Stimulated activated CD4-positive, alpha-beta T cell treated with anti-CD3 and anti-CD28 coated beads, Interleukin-15, amount 100 ng/mL, for 48 hours (primary cell): ENCODE measurements at places on chromosomes 1 and 21.

DNA sequence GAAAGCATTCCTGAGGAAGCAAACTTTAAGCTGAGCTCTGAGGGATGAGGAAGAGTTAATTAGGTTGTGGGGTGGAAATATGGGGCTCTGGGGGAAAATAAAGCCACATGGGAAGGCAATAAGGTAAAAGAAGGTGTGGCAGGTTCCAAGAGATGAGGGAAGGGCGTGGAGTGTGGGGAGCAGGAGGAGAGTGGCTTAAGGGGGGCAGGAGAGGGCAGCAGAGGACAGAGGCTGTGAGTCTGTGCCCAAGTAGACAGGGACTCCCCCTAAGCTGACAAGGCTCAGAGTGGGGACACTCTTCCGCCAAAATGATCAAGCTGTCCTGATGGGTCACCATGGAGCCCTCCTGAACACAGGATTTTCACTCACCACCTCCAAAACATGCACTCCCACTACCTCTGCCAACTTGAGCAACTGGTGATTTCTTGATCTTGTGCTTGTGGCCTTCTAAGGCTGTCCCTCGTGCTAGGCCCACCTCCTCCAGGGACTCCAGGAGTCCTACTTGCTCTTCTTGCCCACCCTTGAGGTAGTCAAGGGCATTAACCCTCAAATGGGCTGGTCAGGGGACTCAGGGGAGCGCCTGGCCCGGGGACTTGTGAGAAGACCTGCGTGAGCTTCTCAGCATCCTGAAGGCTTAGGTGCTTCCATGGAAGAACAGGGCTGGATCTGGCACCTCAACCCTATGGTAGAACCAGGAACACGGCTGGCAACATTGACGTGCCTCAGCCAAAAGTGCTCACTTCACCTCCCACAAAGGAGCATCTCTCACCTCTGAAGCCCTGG is 23.4 kb downstream of the DMAP1 start:
- no peak for DNase-seq

- DNase-seq: no peak
Observed at GRCh38 chr1:43039228-43040055, 80.8 kb upstream of the SLC2A1 start.

- no peak for DNase-seq
Observed at GRCh38 chr1:201383647-201384405, 6.3 kb upstream of the TNNT2 start.

DNA sequence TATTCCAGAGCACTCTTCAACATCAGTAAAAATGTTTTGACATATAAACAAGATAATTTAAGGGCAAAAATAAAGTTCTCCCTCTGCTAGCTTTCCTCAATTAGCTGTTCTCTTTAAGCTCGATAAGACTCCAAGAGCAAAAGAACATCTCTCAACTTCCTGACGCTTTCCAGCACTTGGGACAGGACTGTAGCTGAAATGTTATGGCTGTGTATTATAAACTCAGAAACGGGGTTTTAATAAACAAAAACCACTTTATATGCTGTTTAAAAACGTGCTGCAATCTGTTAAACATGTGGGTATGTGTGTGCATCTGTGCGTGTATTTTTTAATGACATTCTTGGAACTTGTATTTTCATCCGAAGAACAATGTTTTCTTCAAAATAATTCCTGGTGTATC is 71.5 kb upstream of the RGS2 start:
- no peak for DNase-seq

- DNase-seq: no peak
Observed at GRCh38 chr21:25752416-25752815, 17.6 kb downstream of the GABPA start.

DNA sequence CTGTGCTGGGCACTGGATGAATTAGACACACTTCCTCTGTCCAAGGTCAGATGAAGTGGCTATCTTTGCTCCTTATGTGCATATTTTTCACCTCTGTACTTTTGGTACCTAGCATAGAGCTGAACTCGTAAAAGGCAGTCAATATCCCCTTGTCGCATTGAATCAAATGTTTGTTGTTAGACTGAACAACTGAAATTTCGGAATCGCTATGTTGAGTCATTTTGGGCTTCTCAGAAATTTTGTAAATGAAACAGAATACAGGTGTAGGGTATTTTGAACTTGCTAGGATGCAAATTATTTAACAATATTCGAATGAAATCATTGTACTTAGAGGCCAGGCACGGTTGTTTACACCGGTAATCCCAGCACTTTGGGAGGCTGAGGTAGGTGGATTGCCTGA is 48.0 kb downstream of the PDE4B start:
- DNase-seq: no peak

- no peak for DNase-seq
Observed at GRCh38 chr1:222165629-222166028, 382.3 kb downstream of the HHIPL2 start.

GRCh38 chr1:173295995-173296394 is 88.9 kb upstream of the TNFSF4 start:
- DNase-seq: no peak

- DNase-seq: no peak
Observed at GRCh38 chr1:29807689-29808088, 571.4 kb downstream of the PTPRU start.

DNA sequence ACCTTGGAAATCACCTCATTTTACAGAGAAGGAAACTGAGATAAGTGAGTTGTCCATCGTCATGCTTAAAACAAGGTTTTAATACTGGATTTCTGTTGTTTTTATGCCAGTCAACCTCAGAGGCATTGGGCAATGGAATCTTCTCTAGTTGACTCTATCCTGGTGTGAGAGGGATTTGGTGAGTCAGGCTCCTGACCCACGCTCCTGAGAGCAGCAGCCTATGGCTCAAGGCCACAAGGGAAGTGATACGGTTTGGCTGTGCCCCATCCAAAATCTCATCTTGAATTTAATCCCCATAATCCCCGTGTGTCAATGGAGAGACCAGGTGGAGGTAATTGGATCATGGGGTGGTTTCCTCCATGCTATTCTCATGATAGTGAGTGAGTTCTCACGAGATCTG is 90.1 kb downstream of the TLR5 start:
- no peak for DNase-seq

DNA sequence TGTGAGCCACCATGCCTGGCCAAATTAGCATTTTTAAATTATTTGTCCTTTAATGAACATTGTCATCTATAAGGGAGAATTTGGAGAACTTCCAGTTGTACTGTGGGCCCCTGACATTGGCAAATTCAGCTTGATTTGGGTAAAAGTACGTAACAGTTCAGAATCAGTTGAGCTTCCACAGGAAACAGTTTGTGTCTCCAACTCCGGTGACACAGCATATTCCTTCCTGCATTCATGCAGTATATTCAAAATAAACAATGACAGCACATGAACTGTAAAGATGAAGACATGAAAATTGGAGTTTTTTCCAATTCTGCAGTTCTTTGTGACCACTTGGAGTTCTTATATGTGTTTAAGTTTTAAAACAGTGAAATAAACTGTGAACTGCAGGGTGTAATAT is 28.2 kb downstream of the RNF220 start:
- DNase-seq: no peak

DNA sequence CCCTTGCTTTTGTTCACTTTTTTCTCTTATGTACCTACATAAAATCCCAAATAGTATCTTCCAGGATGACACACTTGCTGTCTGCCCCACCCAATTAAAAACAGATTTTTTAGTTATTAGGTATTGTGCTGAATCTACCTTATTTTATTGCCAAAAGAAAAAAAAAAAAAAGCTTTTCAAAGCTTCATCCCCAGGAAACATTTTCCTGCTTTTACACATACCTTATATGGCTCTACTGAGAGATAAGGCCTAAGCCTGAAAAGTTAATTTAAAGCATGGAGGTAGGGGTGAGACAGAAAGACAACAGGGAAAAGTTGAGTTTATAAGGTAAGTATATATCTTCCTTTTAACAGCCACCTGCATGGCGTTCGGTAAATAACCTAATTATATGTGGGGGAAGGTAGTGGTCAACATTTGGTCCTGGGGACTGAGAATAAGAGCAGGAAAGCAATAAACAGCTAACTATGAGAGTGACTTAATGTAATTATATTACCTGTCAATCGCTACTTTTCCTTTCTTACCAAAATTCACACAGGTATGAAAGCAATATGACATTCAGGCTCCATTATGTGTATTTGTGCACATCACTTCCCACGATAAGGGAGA is 54.6 kb upstream of the BOLA1 start:
- DNase-seq: no peak

GRCh38 chr1:38029081-38029681 is 16.6 kb downstream of the UTP11 start:
- DNase-seq: no peak

- DNase-seq: no peak
Observed at GRCh38 chr1:5911157-5911556, 81.1 kb downstream of the NPHP4 start.

GRCh38 chr1:19287436-19288185 is 959 bp downstream of the AKR7A3 start:
- DNase-seq: no peak

GRCh38 chr1:52674497-52675384 is 23.4 kb downstream of the COA7 start:
- DNase-seq: no peak

GRCh38 chr1:65027666-65028358 is 61.5 kb upstream of the JAK1 start:
- no peak for DNase-seq

GRCh38 chr1:90851711-90852050 is 134.6 kb upstream of the BARHL2 start:
- no peak for DNase-seq

GRCh38 chr1:72184099-72184701 is 98.1 kb downstream of the NEGR1 start:
- DNase-seq: no peak

DNA sequence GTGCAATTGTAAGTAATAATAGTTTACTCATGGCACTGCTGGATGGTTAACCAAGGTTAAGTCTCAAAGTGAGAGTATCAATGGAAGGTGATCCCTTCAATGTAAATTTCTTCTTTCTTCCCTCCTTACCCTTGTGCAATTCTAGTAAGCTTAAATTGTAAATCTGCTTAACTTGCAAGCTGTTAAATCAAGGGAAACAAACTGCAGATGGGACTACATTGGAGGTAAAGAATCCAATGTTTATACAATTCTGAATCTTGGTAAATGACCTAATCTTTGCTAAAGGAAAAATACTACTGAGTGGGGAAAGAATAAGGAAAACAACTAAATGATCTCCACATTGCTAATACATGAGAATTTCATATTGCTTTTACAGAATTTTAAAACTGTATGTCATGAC is 6.7 kb upstream of the CD55 start:
- no peak for DNase-seq

DNA sequence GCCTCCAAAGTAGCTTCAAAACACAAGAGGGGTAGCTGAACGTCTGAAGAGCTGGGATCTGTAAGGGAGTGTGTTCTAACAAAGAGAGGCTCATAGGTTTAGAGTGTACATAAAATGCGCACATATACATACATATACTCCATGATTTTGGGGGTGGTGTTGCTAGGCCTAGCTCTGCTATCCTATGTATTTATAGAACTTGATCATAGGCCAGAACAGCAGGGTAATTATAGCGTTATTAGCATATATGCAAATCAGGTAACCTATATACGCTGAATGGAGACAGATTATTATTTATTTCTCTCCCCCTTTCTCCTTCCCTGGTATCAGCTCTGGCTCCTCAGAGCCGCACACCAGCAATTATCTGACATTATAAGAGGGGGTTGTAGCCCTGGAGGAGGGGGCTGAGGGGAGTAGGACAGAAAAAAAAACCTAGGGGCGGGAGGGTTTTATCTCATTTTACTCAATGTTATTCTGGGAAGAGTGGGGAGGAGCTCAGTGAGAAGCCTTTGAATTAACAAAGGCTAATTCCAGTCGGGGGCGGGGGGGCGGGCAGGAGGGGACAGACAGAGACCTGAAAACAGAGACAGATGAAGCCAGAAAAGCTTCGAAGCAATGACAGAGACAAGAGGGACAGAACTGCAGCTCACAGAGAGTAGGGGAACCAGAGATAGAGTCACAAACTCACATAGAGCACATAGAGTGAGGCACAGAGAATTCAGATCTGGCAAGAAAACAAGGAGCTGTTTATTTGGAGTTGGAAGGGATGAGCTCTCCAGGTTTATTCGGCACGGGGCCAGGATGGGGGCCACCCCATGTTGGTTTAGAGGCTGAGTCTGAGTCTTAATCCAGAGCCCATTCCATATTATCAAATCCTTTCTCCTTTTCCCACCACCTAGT is 63.0 kb downstream of the RHBG start:
- no peak for DNase-seq
